ENCODE measurements at places on chromosomes 1 and 21. TPM values are rescaled to one million over a fixed set of nuclear protein-coding genes. Genes with fewer than 3 reads are reported as not detected.
A peak's percentile ranks its signal among the peaks of the same experiment; 100 is the strongest.

DNA sequence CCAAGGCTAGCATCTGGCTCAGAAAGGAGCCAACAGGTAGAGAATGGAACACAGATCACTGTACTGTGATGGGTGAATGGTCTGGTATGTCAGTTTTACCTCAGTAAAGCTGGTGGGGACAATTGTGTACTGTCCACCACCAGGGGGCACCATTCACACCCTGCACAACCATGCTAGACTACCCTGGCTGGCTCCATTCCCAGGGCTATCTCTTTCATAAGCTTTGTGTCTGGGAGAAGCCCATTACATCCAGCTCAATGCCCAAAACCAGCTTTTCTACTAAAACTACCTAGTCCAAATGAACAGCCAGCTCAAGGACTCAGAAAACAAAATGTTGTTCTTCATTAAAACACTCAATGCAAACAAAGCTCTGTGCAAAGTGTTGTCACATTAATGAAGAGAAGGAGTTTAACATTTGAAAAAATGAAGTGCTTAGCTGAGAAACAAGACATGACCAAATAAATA, 62.0 kb upstream of the RASAL2 start:
- DNase-seq = peak; percentile 86

DNA sequence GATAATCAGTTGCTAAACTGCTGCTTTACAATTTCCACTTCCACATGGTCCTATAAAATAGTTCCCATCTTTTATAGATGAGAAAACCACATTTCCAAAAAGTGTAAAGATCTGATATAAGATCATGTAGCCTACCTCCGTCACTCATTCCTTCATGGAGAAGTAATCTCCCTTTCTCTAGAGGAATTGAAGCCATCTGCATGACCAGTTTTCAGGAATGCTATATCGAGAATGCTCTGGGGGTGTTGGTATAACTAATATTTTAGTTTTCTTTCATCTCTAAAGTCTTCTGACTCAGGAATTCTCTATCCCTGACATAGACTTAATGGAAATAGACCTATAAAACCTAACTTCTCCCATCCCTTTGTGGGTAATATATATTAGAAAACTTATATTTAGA, 173.0 kb upstream of the UBE2U start:
- no peak for DNase-seq

- DNase-seq = no peak
Measured at GRCh38 chr1:247402120-247402675, 13.8 kb upstream of the NLRP3 start.

DNA sequence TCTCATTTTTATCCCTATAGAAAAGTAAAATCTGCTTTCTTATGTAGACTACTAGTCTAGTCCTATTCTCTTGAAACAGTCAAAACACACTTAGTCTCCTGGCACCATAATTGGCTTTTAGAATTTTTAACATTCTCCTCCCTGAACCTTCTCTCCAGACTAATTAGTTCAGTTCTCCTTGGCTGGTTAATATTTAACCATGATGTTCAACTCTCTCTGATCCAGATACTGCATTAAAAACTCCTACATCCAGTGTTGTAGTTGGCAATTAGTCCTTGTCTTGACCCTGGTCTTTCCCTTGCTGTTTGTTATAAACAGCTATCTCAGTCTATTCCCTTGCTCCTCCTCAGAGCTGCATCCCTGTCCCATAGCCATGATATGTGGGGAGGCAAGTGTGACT, 422.9 kb upstream of the BEND5 start:
- no peak for DNase-seq

DNA sequence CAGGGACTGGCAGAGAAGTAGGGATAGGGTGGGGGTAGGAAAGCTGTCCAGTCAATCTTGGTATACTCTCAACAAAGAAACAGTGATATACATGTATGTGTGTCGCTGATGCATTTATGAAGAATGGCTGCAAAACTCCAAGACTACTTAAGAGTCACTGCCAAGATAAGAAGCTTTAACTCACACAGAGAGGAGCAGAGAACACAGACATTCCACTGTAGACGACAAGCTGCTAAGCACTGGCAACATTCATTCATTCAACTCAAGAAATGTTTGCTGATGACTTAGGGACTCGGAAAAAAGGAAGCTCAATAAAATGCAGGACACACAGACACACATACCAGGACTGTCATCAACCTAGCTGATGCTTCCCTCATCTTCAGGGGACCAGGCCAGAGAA, 5.5 kb downstream of the CTNNBIP1 start:
- no peak for DNase-seq

DNA sequence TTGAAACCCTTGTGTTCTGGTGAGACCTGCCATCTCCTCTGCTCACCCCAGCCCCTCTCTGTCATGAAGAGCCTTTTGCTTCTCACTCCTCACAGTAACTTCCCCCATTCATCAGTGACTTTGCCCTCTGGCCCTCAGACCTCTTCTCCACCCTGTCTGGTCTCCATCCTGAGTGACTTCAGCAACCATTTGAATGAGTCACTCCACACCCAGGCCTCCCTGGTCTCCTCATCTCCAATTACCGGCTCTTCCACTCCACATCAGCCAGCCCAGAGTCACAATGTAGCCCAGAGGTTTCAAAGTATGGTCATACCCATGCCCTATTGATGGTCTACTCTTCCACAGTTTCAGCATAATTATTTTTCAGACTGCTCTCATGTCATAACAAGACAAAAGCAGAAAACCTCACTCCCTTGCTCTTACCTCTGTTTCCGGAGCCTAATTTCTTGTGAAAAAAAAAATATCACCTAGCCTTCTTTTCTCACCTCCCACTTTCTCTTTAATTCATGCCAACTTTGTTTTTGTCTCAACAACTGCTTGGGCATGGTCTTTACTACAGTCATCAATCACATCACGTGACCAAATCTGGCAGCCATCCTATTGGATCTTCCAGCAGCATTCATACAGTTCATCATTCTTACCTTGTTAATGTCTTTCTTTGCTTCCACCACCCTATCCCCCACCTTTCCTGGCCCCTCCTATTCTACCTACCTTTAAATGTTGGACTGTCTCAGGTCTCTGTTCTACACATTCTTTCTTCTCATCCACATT, 35.6 kb upstream of the NEK7 start:
- no peak for DNase-seq

DNA sequence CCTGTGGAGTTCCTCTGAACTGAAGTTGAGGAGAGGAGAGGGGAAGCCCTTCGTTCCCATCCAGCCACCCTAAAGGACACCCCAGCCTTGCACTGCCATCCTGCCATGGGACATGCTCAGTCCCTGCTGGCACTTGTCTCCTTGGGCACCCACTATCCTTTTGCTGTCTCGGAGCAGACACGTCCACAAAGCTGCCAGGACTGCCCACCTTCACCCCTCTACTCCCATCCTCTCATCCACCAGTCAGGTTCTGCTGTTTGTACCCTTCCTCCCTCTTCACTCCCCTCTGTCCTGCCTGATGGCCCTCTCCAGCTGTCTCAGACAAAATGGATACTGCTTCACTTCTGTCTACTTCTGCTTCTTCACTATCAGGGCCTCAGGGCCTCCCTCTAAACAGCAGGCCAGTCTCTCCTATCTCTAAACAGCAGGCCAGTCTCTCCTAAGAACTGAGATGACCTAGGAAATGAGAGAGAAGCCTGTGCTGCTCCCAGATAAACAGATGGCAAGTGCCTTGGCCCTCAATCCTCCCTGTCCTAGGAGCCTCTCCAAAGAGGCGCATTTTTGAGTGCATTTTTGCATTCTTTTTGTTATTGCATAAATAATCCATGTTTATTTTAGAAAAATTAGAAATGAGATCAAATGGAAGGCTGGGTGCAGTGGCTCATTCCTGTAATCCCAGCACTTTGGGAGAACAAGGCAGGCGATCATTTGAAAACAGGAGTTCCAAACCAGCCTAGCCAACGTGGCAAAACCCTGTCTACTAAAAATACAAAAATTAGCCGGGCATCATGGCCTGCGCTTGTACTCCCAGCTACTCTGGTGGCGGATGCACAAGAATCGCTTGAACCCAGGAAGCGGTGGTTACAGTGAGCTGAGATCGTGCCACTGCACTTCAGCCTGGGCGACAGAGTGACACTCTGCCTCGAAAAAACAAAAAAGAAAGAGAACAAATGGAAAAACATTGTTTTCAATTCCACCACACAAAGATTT, 4.4 kb upstream of the PYCR2 start:
- no peak for DNase-seq

- DNase-seq = no peak
Measured at GRCh38 chr1:39777306-39777705, 6.2 kb upstream of the OXCT2 start.

DNA sequence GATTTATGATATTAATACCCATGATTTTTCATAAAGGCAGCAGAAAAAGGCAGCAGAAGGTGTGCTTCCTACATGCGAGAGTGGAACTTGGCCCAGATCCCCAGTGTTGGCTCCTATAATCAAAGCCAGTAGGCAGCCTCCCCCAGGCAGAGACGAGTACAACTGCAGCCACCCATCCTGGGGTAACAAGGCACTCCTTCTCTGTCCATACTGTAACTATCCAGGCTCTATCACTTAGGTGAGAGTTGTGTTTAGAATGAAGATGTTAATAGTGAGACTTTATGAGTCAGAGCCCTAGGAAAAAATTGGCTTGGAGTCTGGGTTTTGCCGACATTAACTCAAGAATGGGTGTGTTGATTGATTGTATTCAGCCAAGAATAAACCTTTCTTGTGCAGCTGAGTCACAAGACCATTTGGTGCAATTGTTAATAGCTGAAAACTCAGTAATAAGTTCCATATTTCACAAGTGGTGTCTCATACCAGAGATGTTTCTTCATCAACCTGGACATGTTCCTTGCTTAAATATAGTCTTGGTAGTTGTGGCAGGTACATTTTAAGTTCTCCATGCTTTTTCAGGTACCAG, 322.3 kb downstream of the DUSP10 start:
- DNase-seq = no peak

- DNase-seq = no peak
Measured at GRCh38 chr1:44655609-44656008, 18.7 kb downstream of the TMEM53 start.

The TNFRSF18 gene
- total RNA-seq = not detected

DNA sequence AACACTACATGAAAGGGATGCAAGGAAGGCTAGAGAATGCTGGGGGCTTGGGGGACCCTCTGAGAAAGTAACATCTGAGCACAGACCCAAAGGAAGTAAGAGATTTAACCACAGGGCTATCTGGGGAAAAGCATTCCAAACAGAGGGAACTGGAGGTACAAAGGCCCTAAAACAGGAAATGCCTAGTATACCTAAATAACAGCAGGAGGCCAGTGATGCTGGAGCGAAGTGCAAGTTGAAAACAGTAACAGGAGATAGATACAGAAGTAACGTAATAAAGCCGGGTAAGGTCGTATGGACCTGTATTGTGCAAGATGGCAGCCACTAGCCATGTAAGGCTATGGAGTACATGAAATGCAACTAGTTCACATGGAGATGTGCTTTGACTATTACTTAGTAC, 52.1 kb downstream of the CD34 start:
- DNase-seq = no peak

DNA sequence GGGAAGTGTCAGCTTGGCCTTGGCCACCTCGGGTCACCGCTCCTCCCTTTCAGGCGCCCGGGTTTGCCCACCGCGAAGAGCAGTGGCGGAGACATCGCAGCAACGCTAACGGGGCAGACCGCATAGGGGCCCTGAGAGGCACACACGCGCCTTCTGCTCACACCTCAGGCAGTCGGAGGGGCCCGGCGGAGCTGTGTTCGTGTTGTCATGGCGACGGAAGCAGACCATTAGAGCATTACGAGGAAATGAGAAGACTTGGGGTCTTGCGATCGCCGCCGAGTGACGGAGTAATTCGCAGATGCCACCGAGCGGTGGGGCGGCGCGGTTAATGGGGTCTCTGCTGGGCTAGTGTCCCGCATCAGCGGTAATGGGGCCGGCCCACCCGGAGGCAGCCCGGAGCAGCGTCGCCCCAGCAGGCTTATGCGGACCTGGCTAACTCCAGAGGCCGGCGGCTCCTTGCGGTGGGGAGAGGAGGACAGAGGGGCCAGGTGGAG, 144.1 kb downstream of the TNR start:
- no peak for DNase-seq

DNA sequence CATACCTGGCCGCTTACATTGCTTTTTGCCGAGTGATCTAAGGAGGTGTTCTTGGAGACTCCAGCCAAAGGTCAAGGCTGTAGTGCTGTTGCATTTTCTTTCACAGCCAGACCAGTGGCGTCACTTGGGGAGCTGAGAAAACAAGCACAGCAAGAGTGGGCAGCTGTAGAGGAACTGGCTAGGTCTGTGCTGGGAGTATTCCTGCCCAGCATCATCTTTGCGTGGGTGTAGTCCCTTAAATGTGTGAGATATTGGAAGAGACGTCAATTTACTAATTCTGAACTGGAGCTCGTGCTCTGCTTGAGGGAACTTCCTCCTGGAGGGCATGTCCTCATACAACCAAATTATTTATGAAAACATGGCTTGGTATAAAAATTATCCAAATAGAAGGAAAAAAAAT, 10.2 kb downstream of the UBIAD1 start:
- DNase-seq = no peak

- DNase-seq = no peak
Measured at GRCh38 chr1:235027862-235028250, 100.8 kb downstream of the TOMM20 start.

- DNase-seq = no peak
Measured at GRCh38 chr21:42319851-42320572, 4.8 kb upstream of the TFF3 start.

DNA sequence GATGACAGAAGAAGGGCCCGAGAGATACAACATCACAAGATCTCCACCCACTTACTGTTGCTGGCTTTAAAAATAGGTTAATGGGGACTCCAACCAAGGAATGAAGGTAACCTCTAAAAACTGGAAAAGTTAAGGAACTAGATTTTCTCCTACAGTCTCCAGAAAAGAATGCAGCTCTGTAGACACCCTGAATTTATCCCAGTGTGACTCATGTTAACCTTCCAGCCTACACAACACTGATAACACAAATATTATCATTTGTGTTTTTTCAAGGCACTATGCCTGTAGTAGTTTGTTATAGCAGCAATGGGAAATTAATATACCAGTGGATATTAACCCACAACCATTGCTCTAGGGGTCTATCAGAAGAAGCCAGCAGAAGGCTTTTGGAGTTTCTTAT, 730.7 kb upstream of the ZP4 start:
- no peak for DNase-seq

DNA sequence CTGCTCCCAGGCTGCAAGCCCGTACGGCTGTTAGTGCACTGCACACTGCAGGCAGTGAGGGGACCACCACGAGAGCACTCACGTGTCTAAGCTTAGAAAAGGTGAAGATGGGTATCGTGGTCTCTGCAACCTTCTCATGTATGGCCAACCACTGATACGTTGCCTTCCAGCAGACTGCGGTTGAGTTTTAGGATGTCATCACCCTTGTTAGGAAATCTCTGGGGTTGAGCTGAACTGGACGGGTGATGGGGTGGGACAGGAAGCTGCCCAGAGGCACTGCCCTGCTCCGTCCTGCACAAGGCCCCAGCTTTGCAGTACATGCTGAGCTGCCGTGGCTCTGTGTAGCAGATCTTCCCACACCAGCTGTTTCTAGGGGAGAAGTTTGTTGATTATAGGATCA, 43.3 kb downstream of the FAAP20 start:
- no peak for DNase-seq

The RIPK4 gene
- total RNA-seq = 2.0 TPM

The CHTOP gene
- 58.0 TPM for total RNA-seq

The IL19 gene
- total RNA-seq = not detected

- DNase-seq = peak; percentile 63
Measured at GRCh38 chr1:8349961-8350360, 32.0 kb downstream of the SLC45A1 start.

GRCh38 chr1:113576271-113576670, 183.0 kb downstream of the PHTF1 start:
- no peak for DNase-seq

Data from ovary (tissue), 10 donors.